Activated T-cell treated with anti-CD3 and anti-CD28 coated beads, Interleukin-2, amount 50 U/mL, for 1 hour (primary cell): ENCODE measurements at places on chromosomes 6 and 20.
A peak's percentile ranks its signal among the peaks of the same experiment; 100 is the strongest.

DNA sequence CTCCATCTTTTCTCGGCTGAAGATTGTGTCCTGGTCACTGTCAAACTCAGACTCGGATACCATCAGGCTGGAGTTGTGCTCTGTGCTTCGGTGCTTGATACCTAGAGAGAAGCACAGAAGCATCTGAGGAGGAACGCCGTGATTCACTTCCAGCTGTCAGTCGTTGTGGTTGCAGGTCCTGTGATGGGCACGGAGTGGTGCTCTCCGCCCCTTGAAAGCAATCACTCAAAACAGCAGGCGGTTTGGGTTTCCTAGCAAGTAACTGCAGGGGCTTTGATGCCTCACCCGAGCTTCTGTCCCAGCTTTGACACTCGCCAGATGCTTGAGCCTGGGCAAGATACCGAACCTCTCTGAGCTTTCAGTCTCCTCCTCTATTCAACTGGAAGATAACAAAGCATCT is 52.5 kb downstream of the ALDH5A1 start:
- peak; percentile 29 for DNase-seq

- no peak for DNase-seq
Measured at GRCh38 chr6:157653521-157653920, 169.5 kb upstream of the SNX9 start.

DNA sequence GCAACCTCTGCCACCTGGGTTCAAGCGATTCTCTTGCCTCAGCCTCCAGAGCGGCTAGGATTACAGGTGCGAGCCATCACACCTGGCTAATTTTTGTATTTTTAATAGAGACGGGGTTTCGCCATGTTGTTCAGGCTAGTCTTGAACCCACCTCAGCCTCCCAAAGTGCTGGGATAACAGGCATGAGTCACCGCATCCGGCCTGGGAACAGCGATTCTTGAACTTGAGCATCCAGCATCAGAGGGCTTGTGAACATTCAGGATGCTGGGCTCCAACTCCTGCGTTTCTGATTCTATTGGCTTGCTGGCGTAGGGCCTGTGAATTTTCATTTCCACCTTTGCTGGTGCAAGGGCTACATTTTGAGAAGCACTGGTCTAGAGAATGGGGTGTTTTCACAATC is 24.5 kb upstream of the PIM1 start:
- DNase-seq = no peak

- DNase-seq = no peak
Measured at GRCh38 chr6:50602292-50602691, 111.0 kb upstream of the TFAP2D start.

- no peak for DNase-seq
Measured at GRCh38 chr6:100078509-100078908, 84.5 kb upstream of the MCHR2 start.

- DNase-seq = no peak
Measured at GRCh38 chr6:79868098-79868722, 79.1 kb downstream of the ELOVL4 start.

DNA sequence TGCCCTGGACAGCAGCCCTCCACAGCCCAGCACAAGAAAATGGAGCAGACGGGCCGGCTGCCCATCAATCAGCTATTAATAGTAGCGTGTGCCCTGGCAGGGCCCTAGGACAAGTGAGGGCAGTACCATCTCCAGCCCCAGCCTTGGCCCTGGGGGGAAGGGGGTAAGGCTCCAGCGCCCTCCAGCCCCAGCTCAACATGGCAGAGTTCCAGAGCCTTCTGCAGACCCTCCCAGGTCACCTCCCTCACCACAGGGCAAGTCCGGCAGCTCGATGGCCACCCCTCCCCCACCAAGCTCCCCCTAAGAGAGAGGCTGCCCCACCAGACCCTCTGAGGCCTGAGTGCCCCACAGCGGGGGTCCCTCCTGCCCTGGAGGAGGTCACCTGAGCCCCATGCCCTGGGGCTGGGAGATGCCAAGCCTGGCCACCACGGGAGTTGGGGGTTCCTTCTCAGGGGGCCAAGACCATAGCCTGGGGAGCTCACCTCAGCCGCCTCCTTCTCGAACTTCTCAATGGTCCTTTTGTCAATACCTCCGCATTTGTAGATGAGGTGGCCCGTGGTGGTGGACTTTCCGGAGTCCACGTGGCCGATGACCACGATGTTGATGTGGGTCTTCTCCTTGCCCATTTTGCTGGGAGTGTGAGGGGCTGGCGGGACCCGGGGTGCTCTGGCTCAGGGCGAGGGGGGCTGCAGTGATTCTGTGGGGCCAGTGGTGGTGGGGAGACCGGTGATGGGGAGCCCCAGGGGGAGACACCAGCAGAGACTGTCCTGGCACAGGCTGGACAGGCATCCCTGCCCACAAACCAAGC is 1.5 kb downstream of the EEF1A2 start:
- no peak for DNase-seq

DNA sequence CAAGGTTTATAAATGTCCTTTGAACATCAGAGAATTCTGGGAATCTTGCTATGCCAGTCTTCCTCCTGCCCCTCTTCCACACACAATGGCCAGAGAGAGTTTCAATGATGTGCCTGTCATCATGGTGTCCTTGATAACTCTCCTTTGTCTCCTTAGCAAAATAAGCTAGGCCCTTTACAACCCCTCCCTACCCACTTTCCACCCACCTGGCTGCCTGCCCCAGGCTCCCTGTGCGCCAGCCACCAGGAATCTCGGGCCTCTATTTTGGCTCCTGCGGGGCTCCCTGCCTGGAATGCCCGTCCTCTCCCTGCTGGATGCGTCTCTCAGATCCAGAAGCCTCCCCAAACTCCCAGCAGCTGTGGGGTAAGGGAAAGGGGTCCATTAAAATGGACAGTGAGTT is 60.9 kb downstream of the NCR2 start:
- no peak for DNase-seq

- no peak for DNase-seq
Measured at GRCh38 chr20:44017905-44018258, 103.2 kb downstream of the TOX2 start.

- DNase-seq = peak; percentile 33
Measured at GRCh38 chr20:49323622-49324238, 45.9 kb upstream of the ZNFX1 start.

GRCh38 chr6:27551607-27552006 is 78.7 kb upstream of the ZNF184 start:
- no peak for DNase-seq

DNA sequence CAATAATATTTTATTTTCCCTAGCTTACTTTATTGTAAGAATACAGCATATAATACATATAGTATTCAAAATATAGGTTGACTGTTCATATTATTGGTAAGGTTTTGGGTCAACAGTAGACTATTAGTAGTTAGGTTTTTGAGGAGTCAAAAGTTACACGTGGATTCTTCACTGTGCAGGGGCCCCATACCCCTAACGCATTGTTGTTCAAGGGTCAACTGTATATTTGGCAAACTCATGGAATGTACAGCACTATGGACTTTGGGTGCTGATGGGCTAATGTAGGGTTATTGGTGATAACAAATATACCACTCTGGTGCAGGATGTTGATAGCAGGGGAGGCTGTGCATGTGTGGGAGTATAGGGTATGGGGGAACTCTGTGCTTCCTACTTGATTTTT is 397.2 kb downstream of the BCKDHB start:
- DNase-seq = no peak

- no peak for DNase-seq
Measured at GRCh38 chr6:47278545-47278944, 31.2 kb downstream of the TNFRSF21 start.

DNA sequence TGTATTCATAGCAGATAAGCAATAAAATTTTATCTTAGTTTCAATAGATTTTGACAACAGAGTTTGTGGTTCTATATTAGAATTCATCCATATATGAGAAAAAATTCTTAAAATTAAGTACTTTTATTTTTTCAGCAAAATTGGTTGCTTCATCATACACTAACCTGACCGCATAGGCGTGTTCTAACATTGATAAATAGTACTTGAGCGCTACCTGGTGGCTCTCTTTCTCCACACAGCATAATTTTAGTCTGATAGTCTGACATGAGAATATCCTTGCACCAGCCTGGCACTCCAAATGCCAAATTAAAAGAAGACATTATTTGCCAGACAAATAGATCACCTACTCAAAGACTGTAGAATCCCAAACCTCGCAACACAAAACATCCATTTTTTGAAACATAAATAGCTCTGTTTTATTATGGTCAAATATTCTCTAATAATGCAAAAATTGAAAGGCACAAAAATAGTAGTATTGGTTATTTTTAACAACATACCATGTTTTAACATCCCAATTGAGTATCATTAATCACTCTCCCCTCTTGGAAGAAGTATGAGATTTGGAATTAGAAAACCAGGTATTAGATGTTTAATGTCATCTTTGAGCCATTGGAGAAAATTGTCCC is 33.0 kb upstream of the FILIP1 start:
- DNase-seq = peak; percentile 21

GRCh38 chr6:24255676-24256075 is 102.2 kb downstream of the DCDC2 start:
- no peak for DNase-seq

DNA sequence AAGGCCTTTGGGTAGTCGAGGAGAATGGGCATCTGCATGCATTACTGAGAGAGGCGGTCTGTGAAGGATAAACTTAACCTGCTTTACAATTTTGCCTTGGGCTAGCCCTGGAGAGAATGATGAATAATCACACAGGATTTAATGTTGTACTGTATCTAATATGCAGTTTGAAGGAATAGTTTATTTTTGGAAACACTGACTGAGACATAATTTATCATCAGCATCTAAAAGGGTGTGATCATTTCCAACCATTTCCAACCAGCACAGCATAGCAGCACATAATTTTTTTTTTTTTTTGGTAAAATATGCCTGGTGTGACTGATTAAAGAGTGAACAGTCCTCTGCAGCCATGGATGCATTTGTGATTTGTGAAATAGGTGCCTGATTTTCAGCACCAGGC is 519.5 kb downstream of the PHF3 start:
- DNase-seq = no peak

- no peak for DNase-seq
Measured at GRCh38 chr6:51630011-51630410, 457.4 kb downstream of the PKHD1 start.

GRCh38 chr20:23212011-23212410 is 125.9 kb upstream of the CD93 start:
- no peak for DNase-seq

- DNase-seq = no peak
Measured at GRCh38 chr6:16743664-16744210, 17.5 kb downstream of the ATXN1 start.
